Epithelial cell of prostate (primary cell): ENCODE measurements at places on chromosomes 11 and 22.

- DNase-seq: no peak
Measured at GRCh38 chr22:21762712-21763581, 27.4 kb upstream of the YPEL1 start.

- no peak for DNase-seq
Measured at GRCh38 chr11:2517016-2517385, 72.2 kb downstream of the KCNQ1 start.

DNA sequence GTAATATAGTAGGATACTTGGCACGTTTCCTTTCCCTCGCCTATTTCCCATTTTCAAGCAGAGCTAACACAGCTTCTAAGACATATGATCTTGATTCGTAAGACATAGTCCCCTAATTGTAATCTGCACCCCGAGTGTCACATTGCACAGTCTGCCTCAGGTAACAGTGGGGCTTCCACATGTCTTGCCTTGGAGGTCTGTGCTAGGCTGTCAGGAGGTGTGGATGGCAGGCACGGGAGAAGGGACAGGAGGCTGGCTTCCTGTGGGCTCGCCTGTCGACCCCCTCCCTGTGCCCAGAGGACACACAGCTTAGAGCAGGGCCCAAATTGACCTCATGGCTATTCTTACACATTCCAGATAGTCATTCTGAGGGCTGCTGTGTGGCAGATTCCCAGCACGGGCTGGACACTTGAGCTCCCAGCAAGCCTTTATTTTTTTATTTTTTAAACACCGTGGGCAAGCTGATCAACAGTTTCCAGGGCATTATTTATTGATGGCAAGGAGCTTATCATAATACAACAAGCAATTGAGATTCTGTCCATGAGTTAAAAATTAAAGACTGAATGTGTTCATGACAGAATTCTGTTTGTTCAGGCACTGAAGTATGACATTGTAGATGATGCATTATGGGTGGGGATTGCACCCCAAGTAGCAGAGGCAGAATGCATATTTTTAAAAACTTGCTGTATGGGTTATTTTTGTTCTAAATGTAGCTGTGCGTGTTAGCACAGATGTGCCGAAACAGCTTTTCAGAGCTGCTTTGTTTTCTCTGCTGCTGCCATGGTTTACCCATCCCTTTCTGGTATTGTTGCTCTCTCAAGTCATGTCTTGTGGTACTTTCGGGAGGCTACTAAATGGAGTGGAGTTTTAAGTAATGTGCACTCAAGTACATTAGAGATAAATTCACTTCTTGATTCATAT lies 113.0 kb downstream of the ATXN10 start:
- DNase-seq: no peak

DNA sequence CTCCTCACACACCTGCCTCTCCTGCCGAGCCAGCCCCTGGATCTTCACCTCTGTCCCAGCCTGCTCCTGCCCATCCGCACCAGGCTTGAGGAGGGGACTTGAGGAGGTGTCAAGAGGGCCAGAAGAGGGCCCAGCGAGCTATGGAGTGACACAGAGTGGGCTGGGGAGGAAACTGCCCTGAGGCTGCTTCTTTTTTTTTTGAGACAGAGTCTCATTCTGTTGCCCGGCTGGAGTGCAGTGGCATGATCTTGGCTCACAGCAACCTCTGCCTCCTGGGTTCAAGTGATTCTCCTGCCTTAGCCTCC lies 21.9 kb upstream of the CDON start:
- DNase-seq: no peak

DNA sequence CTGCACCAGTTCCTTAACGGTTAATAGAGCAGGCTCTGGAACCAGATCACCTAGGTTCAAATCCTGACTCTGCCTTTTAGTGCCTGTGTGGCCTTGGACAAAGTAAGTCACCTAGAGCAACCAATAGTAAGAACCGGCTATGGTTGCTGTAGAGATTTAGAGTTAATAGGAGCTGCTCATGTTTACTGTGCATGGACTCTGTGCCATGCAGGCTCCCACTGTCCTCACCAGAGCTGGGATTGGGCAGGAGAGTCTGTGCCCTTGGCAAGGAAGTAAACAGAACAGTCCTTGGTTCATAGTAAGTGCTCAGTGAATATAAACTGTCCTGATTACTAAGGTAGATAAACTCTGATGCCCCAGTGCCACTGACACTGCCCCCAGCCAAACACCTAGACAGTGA lies 1.4 kb upstream of the TP53I11 start:
- no peak for DNase-seq

DNA sequence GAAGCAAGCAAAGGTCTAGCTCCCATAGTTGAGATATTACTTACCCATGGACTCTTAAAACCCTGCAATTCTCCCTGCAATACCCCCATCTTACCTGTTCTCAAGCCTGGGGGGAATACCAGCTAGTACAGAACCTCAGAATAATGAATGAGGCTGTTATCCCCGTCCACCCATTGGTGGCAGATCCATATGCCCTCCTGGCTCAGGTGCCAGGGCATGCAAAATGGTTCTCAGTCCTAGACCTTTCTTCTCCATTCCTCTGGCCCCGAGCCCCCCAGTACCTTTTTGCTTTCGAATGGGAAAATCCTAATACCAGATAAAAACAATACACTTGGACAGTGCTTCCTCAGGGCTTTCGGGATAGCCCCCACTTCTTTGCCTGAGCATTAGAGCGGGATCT lies 86.4 kb downstream of the PIWIL4 start:
- DNase-seq: no peak

- no peak for DNase-seq
Measured at GRCh38 chr22:30226192-30226832, 20.2 kb downstream of the LIF start.

GRCh38 chr11:116166573-116167465 lies 606.0 kb downstream of the BUD13 start:
- no peak for DNase-seq

DNA sequence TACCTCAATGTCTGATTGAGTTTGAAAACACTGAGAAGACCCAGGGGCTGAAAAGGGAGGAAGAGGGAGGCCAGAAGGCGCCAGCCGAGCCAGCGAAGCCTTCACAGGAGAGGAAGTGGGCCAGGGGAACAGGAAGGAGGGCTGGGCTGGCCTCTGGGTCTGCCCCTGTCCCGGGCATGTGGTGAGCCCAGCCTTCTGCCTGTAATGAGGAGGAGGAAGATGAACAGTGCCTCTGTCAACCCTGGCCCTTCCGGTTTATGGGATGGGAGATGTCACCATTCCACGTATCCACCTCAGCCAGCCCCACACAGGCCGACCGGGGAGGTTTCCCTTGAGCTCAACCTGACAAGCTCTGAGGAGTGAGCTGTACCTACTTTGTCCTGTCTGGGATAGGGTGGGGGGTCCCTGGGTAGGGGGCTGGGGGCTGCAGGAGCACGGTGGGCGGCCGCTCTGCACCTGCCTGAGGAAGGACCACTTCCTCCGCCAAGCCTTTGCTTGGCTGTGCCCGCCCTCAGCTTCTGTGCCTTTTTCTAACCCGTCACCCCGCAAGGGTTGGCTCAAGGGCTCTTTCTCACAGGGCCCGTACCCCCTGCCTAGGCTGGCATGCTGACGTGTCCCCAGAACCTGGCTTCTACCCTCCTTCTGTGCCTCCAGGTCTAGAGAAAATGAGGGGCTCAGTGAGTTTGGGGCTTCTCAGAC lies 2.0 kb downstream of the PARVG start:
- DNase-seq: no peak

DNA sequence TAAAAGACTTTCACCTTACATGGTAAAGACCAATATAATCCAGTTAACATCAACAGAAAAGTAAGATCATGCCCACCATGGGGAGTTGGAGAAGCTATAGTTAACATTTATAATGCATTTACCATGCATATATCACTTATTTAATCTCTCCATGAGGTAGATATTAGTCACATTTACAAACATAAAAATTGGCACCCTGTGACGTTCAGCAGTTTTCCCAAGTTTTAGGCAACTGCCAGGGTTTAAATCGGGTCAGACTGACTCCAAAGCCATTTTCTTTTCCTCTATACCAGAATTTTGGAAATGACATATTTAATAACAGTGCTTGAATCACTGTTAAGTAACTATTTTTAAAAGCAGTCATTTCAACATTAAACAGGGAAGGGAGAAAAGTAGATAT lies 266.3 kb downstream of the DDX10 start:
- no peak for DNase-seq

DNA sequence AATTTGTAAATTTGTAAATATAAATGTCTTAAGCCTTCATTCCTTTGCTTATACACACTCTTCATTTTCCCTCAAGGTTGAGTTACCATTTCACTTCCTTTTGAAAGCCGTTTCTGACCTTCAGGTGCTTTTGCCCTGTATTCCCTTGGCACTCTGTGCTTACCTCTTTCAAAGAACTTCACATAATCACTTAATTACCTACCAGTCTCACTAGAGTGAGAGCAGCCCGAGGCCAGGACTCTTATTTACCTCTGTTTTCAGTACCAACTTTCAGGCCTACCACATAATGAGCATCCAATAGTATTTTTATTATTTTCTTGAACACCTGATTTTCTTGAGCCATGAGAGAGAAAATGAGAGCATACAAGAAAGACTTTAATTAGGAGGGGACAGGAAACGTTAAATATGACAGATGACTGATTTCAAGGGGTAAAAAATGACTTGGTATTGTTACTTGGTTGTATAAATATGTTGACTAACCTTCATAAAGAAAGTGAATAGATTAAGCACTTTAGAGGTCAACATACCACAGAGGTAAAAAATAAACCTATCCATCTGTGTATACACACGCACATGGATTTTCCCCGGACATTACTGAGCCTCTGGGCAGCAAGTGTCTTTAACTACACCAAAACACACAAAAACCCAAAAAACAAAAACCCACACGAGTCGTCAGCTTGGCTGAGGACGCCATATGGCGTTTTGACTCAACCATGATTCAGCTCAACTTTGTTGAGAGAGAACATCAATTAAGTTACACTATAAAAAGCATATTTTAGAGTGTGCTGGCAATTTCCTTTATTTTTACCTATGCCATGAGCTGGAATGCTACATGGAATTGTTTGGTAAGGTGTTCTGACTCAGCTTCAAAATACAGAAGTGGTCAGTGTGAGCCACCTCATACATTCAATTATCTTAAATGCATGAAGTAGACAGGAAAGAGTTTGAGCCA lies 7.6 kb downstream of the ATXN10 start:
- no peak for DNase-seq

GRCh38 chr11:62823677-62824076 lies 8.2 kb downstream of the STX5 start:
- no peak for DNase-seq

DNA sequence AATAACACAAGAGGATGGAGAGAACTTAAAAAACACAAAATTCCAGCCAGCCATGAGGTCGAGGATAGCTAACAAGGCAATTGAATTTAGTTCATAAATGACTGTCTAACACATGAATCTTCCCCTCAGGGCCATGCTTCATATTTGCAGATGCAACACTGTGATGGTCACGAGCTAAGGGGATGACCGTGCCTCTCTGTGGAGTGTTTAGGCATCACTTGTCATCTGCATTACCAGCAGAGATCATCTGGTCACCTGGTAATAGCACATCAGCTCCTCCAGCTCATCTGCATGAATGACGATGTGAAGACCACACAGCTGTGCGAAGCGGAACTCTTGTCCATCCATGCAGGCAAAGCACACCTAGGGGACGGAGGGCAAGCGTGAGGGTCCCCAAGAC lies 20.9 kb upstream of the SLC25A1 start:
- no peak for DNase-seq

GRCh38 chr11:6237266-6237665 lies 1.6 kb upstream of the CNGA4 start:
- DNase-seq: no peak

DNA sequence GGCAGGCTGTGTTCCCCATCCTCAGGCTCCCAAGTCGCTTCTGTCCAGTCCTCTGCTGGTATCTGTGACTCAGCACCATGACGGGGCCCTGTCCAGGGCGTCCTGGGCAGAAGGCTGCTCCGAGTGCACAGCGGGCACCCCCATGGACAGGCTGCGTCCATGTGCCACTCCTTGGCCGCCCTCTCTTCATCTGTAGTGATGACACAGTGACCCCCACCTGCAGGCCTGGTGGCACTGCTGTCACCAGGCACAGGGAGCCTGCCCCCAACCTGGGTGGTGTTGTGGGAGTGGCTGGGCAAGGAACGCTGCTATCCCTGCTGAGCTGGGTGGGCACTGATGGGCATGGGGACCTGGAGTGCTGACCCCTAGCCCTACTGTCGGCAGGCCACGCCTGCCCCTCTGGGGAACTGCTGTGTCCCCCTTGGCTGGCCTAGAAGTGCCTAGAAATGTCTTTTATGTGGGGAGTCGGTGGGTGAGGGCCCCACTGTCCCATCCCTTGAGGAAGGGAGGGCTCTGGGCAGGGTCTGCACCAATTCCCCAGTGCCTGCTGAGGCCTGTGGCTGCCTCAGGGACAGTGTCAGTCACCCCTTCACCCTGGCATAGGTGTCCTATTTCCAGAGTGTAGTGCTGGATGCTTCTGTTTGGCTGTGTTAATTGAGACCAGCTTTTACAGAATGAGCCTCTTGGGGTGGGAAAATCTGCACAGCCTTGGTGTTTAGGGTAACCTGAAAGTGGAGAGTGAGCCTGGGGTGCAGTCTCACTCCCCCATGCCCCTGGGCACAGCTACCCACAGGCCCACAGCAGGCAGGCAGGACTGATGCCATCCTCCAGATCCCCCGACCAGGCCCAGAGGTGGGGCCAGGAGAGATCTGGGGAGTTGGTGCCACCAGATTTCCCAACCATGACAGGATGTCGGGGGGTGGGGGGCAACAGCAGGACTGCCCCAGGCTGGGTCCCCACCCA lies 34.5 kb downstream of the RTN4R start:
- no peak for DNase-seq

- no peak for DNase-seq
Measured at GRCh38 chr22:23754220-23754919, at the start of gene VPREB3. VPREB3 (minus strand) TSS chr22:23754425; CDS start chr22:23754363, 62 bp downstream.

DNA sequence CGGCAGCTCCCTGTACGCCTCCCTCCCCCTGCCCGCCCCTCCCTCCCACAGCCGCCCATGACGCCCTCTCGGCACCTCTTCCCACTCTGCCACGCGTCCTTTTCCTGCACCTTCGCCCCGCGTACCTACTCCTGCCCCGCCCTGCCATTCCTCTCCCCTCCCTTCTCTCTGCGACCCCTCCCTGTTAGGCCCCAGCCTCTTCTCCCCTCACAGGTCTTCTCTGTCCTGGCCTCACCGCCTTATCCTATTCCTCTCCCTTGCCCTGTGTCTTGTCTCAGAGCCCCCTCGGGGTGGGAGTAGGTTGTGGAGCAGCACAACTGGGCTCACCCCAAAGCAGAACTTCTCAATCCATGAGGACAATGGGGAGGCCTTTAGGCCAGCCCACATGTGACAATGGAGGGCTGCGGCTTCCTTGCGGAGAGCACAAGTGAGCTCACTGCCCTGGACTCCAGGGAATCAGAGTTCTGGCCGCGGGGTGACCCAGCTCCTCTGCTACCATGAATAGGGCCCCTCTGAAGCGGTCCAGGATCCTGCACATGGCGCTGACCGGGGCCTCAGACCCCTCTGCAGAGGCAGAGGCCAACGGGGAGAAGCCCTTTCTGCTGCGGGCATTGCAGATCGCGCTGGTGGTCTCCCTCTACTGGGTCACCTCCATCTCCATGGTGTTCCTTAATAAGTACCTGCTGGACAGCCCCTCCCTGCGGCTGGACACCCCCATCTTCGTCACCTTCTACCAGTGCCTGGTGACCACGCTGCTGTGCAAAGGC lies 539 bp downstream of the SLC35C1 start:
- DNase-seq: no peak

GRCh38 chr22:24407278-24407665 lies 20.1 kb upstream of the ADORA2A start:
- no peak for DNase-seq
